HepG2 (cell line): ENCODE measurements at places on chromosomes 6 and 20.

DNA sequence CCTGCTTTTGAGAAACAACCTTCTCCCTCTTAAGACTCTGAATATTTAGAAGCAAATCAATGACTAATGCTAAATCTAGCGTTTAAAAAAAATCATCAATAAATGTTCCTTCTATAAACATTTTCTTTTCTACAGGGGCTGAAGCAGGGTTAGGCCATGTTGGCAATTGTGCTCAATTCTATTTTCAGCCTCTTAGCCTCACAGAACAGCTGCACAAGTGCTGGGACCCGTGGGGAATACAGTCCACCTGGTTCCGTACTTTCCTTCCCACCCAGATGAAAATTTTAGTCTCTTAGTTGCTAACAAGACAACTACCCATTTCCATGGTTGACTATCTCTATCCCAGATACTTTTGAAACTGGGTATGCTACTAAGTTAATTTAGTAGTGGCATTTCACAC, 138.6 kb downstream of the RPS12 start:
- H3K4me1 ChIP-seq: peaks cover 16% of the 10 kb centered on the region
- H3K27me3 ChIP-seq: peaks cover 3% of the 10 kb centered on the region
- H3K27ac ChIP-seq: no peak overlapping the region
- H3K36me3 ChIP-seq: no peaks in the 10 kb centered on the region
- H3K4me3 ChIP-seq: no peak overlapping the region

- H3K36me3 ChIP-seq: no peaks in the 10 kb centered on the region
- peaks cover 16% of the 10 kb centered on the region; the same call in 1 of the 2 replicates for H3K27me3 ChIP-seq
- DNase-seq: no peak
- peaks cover 28% of the 10 kb centered on the region for H3K4me1 ChIP-seq
- no peak overlapping the region for H3K27ac ChIP-seq
Observed at GRCh38 chr6:7723554-7723953, 2.3 kb upstream of the BMP6 start.

DNA sequence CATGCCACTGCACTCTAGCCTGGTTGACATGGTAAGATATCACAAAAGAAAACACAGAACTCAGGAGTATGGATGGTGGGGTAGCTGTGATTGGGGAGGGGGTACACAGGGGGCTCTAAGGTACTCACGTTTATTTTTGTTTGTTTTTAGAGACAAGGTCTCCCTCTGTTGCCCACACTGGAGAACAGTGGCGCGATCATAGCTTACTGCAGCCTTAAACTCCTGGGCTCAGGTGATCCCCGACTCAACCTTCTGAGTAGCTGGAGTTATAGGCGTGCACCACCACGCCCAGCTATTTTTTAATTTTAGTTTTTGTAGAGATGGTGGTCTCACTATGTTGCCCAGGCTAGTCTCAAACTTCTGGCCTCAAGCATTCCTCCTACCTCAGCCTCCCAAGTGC, 29.3 kb downstream of the BCL2L1 start:
- H3K4me3 ChIP-seq: no peak overlapping the region
- no peak for DNase-seq
- peak overlapping the region; percentile 20 for H3K27ac ChIP-seq
- H3K27me3 ChIP-seq: no peaks in the 10 kb centered on the region
- H3K4me1 ChIP-seq: peaks cover 76% of the 10 kb centered on the region
- peaks cover 67% of the 10 kb centered on the region for H3K36me3 ChIP-seq

- no peak overlapping the region for H3K27ac ChIP-seq
- no peaks in the 10 kb centered on the region for H3K4me1 ChIP-seq
- DNase-seq: no peak
Observed at GRCh38 chr20:59179988-59180387, 16.4 kb downstream of the ZNF831 start.

- H3K4me1 ChIP-seq: no peaks in the 10 kb centered on the region
- H3K27ac ChIP-seq: no peak overlapping the region
- no peak overlapping the region for H3K4me3 ChIP-seq
- no peak for DNase-seq
- peaks cover 5% of the 10 kb centered on the region; the same call in 1 of the 2 replicates for H3K36me3 ChIP-seq
Observed at GRCh38 chr20:56506103-56506502, 18.4 kb upstream of the FAM209A start.

GRCh38 chr6:161076181-161076677, 84.7 kb downstream of the MAP3K4 start:
- no peak overlapping the region for H3K4me3 ChIP-seq
- DNase-seq: no peak
- peaks cover 66% of the 10 kb centered on the region for H3K36me3 ChIP-seq
- H3K27ac ChIP-seq: no peak overlapping the region
